Renal pelvis (tissue), 12 donors: ENCODE measurements at places on chromosomes 16 and 17. TPM values are rescaled to one million over a fixed set of nuclear protein-coding genes. Genes with fewer than 3 reads are reported as not detected.

CCDC78 gene
- polyA plus RNA-seq: 2.5 TPM

TOX3 gene
- 35.2 TPM for polyA plus RNA-seq

MPP2 gene
- polyA plus RNA-seq: 8.0 TPM

MRC2 gene
- 80.6 TPM for polyA plus RNA-seq

ARHGAP44 gene
- 9.0 TPM for polyA plus RNA-seq

ZDHHC1 gene
- polyA plus RNA-seq: 15.4 TPM

ARL5C gene
- 0.30 TPM for polyA plus RNA-seq
